ENCODE measurements at places on chromosomes 13 and 19.

- no peak for DNase-seq
Observed at GRCh38 chr13:60492187-60492586, 95.2 kb downstream of the TDRD3 start.

DNA sequence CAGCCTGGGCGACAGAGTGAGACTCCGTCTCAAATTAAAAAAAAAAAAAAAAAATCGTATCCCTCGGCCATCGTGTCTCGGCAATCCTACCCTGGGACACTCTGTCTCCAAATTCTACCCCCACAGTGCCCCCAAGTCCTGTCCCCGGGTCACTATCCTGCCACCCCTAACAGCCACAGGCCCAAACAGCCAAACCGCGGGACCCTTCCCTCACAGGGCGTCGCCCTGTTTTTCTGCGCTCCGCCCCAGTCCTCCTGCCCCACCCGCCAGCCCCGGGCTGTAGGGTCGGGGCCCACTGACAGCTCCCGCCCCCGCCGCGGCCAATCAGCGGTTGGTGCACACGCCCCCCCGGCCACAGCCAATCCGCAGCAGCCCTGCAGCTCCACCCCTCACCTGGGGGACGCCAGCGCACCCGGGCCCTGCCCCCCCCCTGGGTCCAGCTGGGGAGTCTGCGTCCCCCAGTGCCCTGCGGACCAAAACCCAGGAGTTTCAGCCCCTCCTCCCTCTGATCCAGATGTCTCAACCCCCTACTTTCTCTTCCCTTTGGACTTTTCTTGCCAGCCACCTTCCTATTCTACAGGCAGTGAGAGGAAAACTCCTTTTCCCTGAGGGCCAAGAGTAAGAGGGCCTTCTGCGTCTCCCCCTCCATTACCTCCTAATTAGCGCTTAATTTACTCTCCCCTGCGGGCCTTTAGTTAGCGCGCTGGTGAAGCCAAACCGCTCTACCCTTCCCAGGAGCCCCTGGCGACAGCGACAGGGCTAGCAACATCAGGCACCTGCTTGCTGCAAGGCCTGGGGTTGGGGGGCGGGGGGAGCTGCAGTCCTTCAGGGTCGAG is 1.5 kb upstream of the BCAT2 start:
- peak; percentile 83 for DNase-seq

- no peak for DNase-seq
Observed at GRCh38 chr13:113427562-113428468, 25.5 kb downstream of the ADPRHL1 start.

DNA sequence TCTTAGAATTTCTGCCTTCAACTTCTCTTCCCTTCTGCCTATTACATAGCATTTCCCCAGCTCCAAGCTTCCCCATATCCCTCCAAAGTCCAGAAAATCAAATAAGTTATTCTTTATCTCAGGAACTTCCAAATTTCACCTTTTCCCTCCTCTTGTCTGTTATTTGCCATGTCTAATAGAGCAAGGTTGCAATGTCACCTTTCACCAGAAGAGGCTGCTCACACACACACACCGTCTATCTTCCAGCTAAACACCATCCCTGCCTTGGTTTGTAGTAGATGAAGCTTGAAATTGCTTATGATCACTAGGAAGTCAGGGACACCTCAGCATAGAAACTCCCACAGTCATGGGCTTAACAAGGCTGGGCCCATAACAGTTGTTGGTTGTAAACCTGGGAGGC is 48.4 kb downstream of the ZNRF4 start:
- no peak for DNase-seq

GRCh38 chr13:30731361-30732045 is 3.8 kb upstream of the ALOX5AP start:
- no peak for DNase-seq

- no peak for DNase-seq
Observed at GRCh38 chr13:25267715-25268114, 19.6 kb downstream of the MTMR6 start.

DNA sequence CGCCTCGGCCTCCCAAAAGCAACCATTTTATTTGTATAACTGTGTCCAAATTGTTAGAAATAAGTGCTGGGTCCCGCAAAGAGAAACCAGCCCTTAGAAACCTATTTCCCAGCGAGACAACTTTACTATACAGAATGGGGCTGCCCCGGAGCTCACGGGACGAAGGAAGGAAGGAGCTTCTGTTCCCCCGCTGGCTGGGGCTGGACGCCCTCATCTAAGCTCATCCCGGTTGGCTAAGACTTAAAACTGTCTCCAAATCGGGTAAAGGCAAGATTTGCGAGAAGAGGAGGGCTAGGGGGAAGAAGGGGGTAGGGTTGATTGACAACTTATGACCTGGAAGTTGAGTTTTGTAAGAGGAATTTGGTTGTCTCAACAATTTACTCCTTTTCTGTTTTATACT is 12.3 kb upstream of the BSG start:
- DNase-seq, result no peak

DNA sequence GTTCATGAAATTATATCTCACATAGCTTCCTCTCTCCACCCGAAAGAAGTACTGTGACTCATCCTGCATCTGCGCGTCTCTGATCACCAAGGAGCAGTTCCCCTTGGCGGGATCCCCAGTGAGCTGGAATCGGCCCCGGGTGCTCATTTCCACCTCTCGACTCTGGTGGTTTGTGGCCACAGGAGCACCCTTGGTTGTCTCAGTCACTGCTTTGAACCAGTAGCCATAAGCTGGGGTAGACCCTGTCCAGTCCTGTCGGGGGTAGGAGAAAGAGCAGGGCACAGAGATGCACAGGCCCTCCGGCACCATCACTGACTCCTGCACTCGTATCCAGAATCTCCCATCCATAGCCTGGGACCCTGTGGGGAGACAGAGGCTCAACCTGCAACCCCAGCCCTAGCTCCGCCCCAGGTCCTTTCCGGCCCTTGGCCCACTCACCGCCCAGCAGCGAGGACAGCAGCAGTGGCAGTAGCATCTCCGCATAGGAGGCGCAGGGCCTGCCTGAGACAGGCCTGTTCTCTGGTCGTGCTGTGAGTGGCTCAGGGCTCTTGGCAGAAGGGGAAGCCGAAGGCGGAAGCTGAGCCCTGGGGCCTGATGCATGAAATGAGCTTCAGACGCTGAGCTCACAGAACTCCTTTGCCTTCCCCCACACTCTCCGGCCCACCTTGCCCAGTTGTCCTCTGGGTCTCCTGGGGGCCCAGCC is at the start of gene SIGLEC10:
Gene SIGLEC10 (minus strand): TSS at position 536 of the 703 bp plus-strand sequence. CDS start 61 bp downstream, at position 475.
- DNase-seq, result no peak

GRCh38 chr19:18954094-18954493 is 13.1 kb upstream of the HOMER3 start:
- DNase-seq, result no peak

GRCh38 chr13:80605716-80606115 is 264.8 kb upstream of the SPRY2 start:
- DNase-seq, result no peak

DNA sequence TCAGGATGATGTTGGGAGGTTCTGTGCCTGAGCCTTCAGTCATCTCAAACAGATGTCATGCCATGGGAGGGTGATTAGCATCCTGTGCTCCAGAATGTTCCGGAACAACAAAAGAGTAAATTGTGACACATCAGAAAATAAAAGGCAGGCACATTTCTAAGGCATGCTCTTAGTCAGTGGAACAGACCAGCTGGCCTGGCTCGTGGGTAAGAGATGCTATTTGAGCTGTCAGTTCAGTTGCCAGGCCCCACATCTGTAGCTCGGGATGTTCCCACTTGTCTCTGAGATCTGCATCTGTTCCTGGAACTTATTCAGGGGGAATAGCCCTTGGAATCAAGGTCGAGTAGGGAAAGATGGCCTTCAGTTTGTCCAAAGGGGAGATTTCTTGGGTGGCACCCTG is 26.0 kb downstream of the OLFM4 start:
- DNase-seq, result no peak

DNA sequence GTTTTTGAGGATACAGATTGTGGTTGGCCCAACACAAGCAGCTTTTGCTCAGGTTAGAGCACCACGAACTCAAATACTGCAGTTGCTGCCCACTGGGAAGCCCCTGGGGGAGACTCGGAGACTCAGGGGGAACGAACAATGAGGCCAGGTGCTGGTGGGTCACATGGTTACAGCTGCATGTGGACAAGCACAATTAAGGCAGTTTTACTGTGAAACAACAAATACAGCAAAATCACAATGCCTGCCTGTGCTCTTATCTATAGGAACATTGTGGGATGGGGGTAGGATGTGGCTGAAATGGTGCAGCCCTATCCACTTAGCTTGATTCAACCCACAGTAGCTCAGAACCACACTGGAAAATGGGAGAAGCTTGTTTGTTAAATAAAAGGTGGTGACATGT is 119.7 kb upstream of the SPATA13 start:
- no peak for DNase-seq

GRCh38 chr19:37114001-37114400 is 35.8 kb downstream of the ZNF420 start:
- no peak for DNase-seq

DNA sequence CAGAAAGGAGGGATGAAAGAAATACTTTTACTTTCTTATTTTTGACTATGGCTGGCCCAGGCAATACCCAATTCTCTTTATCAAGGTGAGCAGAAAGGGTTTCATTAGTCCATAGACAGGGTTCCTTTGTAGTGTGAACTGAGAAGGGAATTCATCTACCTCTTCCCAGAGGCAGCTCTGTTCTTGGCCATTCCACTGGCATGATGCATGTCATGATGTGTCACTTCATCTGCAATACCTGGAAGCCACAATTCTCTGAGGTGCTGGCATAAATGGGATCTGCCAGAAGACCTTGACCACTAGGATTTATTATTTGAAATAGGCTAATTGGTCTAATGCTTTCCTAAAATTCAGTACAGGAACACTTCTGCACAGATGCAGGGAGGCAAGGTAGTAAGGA is 542.8 kb downstream of the RFC3 start:
- no peak for DNase-seq

GRCh38 chr13:41751734-41752445 is 209.0 kb downstream of the VWA8 start:
- DNase-seq, result no peak

GRCh38 chr13:105345730-105346129 is 1189.7 kb downstream of the EFNB2 start:
- no peak for DNase-seq

DNA sequence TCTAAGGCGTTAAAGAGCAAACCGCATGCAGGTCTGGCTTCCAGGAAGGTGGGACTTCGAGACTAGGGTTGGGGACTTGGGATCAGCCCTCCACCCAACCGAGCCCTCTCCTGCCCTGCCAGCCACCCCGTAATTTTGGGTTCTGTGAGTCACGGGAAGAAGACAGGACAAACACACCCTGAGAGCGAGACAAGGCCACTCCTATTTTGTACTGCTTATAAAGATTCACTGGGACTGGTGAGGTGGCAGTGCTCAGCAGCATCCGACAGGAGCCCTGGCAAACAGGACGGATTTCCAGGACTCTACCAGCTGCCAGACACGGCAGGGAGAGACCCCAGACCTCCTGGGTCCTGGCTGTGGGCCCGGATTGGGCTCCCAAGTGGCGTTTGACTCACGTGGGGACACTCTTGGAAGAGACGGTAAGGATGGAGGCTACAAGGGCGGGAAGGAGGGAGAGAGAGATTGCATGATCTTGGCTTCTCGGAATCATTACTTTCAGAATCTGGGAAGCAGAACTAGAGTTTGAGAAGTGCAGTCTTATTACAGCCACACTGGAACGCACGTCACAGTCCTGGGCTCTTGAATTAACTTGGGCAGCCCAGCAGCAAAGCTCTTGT is at the start of gene C5AR2:
Gene C5AR2 (plus strand): TSS at position 245 of the 617 bp plus-strand sequence. CDS start 8,625 bp downstream, outside the sequence.
- no peak for DNase-seq

DNA sequence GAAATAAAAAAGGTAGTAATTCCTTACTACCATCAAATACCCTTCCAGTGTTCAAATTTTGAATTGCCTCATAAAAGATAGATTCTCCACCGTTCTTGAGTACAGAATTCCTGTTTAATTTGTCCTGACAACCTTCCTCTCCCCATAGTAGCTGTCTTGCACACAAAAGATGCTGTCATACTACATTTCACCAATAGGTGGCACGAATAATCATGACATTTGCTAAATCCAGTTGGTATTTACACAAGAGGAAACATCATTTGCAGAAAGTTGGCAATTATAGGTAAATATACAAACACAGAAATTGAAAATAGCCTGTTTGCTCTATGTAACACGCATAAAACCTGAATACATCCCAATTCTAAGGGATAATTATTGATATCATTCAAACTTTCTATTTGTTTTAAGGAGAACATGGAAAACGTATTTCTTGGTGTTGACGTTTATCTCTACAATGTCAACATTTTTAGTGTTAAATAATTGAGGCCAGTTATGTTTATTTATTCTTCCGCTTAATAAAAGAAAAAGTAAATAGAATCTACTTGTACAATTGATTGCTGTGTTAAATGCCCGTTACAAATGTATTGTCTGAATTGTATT is 58.3 kb upstream of the CLDN10 start:
- DNase-seq, result peak; percentile 51

- DNase-seq, result no peak
Observed at GRCh38 chr19:3454656-3455392, 25.5 kb downstream of the SMIM24 start.

- no peak for DNase-seq
Observed at GRCh38 chr13:28716511-28716910, 2.3 kb downstream of the SLC46A3 start.

GRCh38 chr13:105929505-105929904 is 606.0 kb downstream of the EFNB2 start:
- DNase-seq, result no peak

DNA sequence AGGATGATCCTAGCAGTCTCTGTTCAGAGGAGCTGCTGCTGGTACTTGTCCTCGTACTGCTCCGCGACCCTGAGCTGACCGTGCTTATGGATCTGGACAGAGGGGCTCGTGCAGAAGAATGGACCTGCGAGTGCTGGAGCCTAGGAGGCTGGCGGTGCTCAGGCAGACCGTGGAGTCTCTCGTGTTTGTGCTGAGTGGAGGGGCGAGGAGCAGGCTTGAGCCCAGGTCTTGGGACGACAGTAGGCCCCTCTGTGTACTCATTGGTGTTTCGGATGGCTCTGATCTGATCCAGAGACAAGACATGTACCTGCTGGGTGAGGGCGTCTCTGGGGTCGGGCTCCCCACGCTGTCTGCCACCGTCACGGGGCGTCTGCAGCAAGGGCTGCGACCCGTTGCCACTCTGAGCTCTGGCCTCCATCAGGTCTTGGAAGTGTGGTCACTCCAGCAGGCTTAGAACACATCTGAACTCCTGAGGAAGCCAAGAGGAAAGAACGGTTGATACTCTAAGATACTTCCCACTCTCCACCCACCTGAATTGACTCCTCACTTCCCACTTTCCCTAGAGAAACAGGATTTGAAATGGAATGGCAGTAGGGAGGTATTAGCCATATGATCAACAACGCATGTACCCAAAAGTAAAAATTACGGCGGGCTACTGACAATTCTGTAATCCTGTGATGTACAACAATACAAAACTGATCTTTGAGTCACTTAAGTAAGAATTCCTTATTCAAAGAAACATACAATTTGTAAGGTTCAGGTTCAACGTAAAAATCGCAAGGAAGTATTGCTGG is 3.4 kb downstream of the SPRY2 start:
- no peak for DNase-seq

DNA sequence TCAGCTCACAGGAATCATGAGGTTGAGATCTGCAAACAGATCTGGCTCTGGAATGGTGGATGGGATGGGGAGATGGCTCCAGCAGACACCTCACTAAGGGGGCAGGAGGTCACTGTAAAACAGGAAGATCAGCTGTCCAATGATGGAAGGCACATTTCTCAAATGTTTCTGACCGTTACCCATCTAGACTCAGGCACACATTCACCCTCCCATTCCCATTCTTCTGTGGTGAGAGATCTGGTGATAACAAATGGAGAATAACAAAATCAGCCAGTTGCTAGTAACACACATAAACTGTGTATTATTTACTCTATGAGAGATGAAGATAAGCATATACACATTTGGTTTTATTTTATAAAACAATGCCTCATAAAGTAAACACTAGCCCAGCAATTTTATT is 235.9 kb downstream of the TSHZ3 start:
- no peak for DNase-seq

GRCh38 chr13:53327680-53328315 is 299.2 kb downstream of the OLFM4 start:
- no peak for DNase-seq
